Activated CD4-positive, alpha-beta T cell treated with anti-CD3 and anti-CD28 coated beads, Interleukin-2, amount 10 ng/mL, durations not matched to agents 7 days and 5 days (primary cell): ENCODE measurements at places on chromosomes 11 and 22. TPM values are rescaled to one million over a fixed set of nuclear protein-coding genes. Genes with fewer than 3 reads are reported as not detected.

Gene OR51B2
- total RNA-seq, result not detected

Gene DGCR6
- 1.2 TPM for total RNA-seq

Gene CYTH4
- total RNA-seq, result 110 TPM

Gene RHBDD3
- total RNA-seq, result 33.0 TPM

Gene TOP3B
- total RNA-seq, result 45.6 TPM

Gene ACTN3
- total RNA-seq, result not detected

Gene PIWIL4
- total RNA-seq, result 0.55 TPM

DNA sequence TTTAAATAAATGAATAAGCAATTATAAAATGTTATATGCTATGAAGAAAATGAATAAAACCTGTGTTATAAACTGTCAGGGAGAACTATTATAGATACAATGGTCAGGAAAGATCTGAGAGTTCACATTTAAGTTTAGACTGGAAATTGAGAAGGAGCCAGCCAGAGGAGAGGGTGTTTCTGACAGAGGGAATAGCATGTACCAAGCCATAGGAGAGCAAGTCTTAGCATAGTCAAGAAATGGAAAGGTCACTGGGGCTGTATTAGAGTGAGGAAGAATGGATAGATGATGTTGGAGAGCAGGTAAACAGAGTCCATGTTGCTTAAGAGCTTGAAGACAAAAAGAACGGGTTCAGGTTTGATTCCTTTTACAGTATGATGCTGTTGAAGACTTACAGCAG lies 87.4 kb downstream of the FAM83F start:
- no peak for DNase-seq

GRCh38 chr11:17779861-17780594 lies 45.4 kb downstream of the KCNC1 start:
- no peak for DNase-seq

GRCh38 chr11:126456089-126456488 lies 100.6 kb downstream of the ST3GAL4 start:
- DNase-seq, result no peak

DNA sequence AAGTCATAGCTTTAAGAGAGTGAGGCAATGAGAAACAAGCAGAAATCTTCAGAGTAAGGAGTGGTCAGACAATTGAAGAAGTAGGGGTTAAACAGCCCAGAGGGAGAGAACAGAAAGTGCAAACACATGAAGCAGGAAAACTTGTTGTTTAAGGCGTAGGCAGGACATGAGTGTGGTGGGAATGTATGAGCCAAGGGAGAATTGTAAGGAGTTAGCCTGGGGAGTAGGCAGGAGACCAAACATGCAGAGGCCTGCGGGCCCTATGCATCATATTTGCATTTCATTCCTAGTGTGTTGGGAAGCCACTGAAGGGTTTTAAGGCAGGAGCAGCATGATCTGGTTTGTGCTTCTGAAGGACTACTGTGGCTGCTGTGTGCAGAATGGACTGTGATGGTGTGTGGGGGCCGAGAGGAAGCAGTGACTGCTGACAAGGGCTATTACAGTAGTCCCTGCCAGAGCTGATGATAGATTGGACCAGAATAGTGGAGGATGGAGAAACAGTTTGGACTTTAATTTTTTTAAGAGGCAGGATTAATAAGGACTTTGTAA lies 179.9 kb upstream of the C11orf87 start:
- DNase-seq, result no peak

DNA sequence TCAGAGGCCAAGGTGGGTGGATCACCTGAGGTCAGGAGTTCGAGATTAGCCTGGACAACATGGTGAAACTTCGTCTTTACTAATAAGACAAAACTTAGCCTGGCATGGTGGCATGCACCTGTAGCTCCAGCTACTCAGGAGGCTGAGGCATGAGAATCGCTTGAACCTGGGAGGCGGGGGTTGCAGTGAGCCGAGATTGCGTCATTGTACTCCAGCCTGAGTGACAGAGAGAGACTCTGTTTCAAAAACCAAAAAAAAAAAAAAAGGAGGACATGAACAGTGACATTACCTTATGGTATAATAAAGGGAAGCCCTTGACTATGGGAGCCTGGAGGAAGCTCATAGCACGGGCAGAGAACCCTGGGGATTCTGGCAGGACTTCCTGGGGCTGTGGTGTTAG lies 16.5 kb upstream of the PLEKHB1 start:
- DNase-seq, result no peak

DNA sequence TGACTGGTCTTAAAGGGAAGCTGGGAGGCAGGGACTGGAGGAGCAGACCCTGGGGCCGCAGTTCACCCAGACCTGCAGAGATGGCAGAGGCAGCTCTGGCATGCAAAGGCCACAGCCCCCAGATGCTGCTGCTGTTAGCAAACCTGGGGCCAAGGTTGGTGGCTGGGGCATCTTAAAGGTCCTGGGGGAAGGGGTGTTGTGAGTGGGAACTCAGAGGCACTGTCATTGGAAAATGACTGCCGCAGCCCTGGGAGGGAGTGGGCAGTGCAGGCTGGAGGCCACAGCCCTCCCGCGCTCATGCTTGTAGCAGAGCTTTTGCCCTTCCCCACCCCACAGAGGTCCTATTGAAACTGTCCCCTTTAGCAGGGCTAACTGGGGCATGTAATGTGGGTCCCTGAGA lies 111.8 kb downstream of the CTTN start:
- no peak for DNase-seq

GRCh38 chr11:44634401-44635281 lies 69.2 kb downstream of the CD82 start:
- no peak for DNase-seq

DNA sequence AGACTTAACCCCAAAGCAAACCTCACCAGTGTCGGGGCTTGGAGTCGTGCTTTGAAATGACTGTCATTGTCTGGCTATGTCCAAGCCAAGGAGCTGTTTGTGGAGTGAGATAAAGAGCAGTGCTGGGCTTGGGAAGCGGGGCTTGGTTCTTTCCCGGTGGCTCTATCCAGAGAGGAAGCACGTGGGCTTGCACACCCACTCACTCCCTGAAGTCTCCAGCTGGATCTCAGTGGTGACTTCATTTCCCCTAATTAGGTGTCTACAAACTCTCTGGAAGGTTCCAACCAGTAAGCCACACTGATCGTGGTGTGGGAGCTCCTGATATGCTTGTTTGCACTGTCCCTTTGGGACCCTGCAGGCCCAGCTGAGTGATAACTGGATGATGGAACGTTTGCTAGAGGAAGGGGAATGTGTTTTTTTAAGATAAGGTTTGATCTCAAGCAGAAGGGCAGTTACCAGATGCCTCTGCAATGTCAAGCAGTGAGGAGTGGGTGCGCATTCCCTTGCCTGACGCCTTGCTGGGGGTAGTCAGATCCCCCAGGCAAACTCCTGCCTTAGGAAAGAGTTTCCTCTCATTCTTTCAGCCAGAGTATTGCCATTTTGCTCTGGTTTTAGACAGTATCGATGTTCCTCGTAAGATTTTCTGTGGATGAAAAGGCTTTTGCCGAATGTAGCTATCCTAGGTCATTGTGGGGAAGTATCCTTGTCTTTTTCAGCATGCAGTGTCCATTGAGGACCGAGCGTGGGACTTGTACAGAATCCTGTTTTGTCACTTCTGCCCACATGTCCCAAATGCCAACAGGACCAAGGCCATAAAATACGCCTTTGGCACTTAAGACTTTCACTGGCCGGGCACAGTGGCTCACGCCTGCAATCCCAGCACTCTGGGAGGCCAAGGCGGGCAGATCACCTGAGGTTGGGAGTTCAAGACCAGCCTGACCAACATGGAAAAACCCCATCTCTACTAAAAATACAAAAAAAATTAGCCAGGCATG lies 90.9 kb downstream of the MICAL2 start:
- DNase-seq, result no peak

DNA sequence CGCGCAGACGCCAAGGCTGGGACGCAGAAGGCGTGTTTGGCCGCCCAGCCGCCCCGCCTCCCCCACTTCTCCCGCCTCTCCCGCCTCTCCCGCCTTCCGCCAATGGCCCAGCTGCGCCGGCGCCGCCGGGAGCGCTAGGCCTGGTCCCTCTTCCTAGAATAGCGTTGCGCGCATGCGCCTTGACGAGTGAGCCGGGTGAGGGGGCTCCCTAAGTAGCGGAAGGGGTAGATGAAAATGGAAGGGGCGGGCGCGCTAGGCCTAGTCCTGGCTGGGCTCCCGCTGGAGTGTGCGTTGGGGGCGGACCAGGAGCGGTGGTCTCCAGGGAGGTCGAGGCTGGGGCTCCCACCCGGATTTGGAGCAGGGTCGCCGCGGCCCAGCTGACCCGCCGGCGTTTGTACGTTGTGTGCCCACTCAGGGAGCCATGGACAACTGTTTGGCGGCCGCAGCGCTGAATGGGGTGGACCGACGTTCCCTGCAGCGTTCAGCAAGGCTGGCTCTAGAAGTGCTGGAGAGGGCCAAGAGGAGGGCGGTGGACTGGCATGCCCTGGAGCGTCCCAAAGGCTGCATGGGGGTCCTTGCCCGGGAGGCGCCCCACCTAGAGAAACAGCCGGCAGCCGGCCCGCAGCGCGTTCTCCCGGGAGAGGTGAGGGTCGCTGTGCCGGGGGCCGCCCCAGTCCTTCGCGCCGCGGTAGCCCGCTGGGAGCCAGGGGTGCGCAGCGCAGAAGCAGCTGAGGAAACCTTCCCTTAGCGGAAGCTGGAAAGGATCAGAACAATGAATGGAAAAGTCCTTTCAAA lies at the start of gene AKIP1:
AKIP1 (plus strand) TSS at position 161 of the 795 bp plus-strand sequence; CDS start at position 422, 261 bp downstream.
- peak; percentile 88 for DNase-seq

- no peak for DNase-seq
Observed at GRCh38 chr22:49803134-49803533, 24.5 kb downstream of the BRD1 start.

DNA sequence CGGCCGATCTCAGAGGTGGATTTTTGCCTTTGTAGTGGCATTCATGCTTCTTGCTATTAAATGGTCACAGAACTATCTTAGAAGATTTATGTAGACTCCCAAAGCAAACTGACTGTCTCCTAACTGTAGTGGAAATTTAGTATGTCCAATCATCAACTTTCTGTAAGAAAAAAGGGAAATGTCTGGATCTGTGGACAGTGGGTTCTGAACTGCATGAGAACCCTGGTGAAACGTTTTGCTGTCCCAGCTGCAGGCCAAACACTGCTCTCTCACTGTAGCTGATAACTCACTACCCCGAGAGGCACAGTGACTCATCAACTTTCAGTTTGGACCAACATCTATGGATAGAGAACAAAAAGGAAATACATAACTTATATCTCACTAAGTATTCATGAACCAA lies 387.1 kb downstream of the SOX6 start:
- DNase-seq, result no peak

- DNase-seq, result no peak
Observed at GRCh38 chr11:85947431-85948272, 92.5 kb downstream of the CCDC83 start.

- no peak for DNase-seq
Observed at GRCh38 chr11:133660202-133660568, 127.9 kb upstream of the OPCML start.
